ENCODE measurements at places on chromosomes 7 and 10. TPM values are rescaled to one million over a fixed set of nuclear protein-coding genes. Genes with fewer than 3 reads are reported as not detected.

The TMEM225B gene
- 0.50 TPM for total RNA-seq

The SGCE gene
- 40.7 TPM for total RNA-seq

The OR2A5 gene
- total RNA-seq = not detected

The AKR1C8 gene
- not detected for total RNA-seq

The CAMK2B gene
- total RNA-seq = 75.8 TPM

The ASB4 gene
- total RNA-seq = 0.71 TPM

The GHRHR gene
- total RNA-seq = not detected

The GBX1 gene
- not detected for total RNA-seq

The GPR15LG gene
- not detected for total RNA-seq

The C7orf33 gene
- total RNA-seq = not detected

The PTPRE gene
- total RNA-seq = 24.3 TPM

The PDE1C gene
- 44.2 TPM for total RNA-seq

The SAP25 gene
- 0.58 TPM for total RNA-seq

The CCL24 gene
- total RNA-seq = 0.56 TPM

Data from left cardiac atrium (tissue), 4 donors.